Mammary epithelial cell (primary cell): ENCODE measurements at places on chromosomes 4 and X. TPM values are rescaled to one million over a fixed set of nuclear protein-coding genes. Genes with fewer than 3 reads are reported as not detected.
A peak's percentile ranks its signal among the peaks of the same experiment; 100 is the strongest.

- peak; percentile 17 for DNase-seq
Measured at GRCh38 chrX:139563251-139563650, 32.7 kb downstream of the F9 start.

- DNase-seq: no peak
Measured at GRCh38 chr4:123485601-123486000, 89.0 kb downstream of the SPRY1 start.

DNA sequence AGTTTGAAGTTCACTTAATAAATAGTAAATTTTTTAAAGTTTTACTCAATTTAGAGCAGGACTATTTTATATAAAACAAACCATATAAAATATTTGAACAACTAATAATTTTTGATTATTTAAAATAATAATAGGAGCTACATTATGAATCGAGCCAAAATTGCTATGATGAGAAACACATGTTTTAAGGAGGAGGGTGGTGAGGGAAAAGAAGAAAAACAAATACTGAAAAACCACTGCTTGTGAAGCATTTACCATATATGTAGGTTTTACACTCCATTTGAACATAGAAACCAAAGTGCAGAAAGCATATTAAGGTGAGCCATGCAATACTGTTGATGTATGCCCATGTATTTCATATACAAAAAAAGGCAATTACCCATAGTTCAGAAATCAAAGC is 448.9 kb downstream of the FSTL5 start:
- no peak for DNase-seq

GRCh38 chrX:2676794-2677675 is 14.1 kb upstream of the CD99 start:
- no peak for DNase-seq

GRCh38 chr4:140662082-140662869 is 93.5 kb upstream of the UCP1 start:
- peak; percentile 39 for DNase-seq

GRCh38 chr4:23855912-23856605 is 33.8 kb downstream of the PPARGC1A start:
- DNase-seq: peak; percentile 50

GRCh38 chr4:40722576-40723161 is 27.1 kb upstream of the NSUN7 start:
- DNase-seq: no peak

DNA sequence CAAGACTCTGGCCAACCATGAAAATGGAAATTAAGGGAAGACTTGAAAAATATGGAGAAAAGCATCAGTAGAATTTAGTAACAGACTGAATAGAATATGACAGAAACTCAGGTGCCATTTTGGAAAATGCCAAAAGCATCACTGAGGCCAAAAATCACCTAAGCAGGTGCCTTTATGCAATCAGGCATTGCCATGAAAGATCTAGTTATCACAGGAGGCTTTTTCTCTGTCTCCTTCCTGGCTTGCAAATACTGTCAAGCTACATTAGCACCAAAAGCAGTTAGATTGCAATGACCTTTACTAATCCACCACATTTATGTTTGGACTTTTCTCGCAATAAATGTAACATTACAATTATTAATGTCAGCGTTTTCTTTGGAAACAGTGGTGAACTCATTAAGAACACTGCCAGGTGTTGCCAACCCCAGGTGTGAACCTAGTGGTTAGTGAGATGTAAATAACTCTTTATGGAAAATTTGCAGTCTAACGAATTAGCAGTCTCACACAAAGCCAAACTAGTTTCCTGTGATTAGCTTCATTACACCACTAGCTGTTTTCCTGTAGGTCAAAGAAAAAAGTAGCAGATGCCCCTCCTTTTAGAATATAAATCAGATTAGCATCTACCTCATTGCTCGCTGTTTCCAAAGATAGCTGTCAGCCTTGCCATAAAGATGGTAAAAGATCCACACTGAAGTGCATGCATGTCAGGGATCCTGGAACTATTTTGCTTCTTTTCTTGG is 1568.4 kb upstream of the TENM3 start:
- DNase-seq: no peak

DNA sequence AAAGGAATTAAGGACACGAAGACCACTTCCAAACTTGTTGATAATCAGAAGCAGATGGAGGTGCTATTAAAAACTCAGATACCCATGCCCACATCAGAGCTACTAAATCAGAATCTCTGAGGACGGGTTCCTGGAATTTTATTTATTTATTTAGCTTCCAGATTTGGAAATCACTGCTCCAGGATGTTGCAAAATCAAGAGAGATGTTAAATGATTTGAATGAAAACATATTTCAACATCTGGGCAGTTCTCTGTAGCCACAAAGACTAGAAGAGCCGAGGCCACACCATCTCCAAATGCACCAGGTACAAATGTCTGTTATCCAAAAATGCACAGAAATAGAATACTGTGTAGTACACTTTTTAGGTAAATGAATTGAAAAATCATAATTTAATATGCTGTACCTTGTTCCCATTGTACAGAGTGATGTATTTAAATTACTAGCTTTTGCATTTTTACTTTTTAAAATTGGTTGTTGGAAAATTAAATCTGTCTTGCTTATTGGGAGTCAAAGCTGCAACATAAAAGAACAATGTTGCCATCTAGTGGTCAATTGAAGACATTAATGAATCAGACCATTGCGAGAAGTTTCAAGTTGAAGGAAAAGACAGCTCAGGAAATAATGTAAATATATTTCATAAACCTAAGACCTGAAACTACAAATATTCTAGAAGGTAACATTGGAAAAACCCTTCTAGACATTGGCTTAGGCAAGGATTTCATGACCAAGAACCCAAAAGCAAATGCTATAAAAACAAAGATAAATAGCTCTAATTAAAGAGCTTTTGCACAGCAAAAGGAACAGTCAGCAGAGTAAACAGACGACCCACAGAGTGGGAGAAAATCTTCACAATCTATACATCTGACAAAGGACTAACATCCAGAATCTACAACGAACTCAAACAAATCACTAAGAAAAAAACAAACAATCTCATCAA is 151.3 kb upstream of the TTC29 start:
- DNase-seq: peak; percentile 31

DNA sequence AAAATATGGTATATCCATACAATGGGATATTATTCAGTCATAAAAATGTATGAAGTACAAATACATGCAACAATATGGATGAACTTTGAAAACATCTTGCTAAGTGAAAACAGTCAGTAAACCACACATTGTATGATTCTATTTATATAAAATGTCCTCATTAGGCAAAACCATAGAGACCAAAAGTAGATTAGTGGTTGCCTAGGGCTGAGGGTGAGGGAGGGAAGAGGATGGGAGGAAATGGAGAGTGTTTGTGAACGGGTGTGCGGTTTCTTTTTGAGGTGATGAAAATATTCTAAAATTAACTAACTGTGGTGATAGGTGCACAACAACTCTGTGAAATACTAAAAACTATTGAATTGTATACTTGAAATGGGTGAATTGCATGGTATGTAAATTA is 29.6 kb downstream of the TEX11 start:
- DNase-seq: no peak

DNA sequence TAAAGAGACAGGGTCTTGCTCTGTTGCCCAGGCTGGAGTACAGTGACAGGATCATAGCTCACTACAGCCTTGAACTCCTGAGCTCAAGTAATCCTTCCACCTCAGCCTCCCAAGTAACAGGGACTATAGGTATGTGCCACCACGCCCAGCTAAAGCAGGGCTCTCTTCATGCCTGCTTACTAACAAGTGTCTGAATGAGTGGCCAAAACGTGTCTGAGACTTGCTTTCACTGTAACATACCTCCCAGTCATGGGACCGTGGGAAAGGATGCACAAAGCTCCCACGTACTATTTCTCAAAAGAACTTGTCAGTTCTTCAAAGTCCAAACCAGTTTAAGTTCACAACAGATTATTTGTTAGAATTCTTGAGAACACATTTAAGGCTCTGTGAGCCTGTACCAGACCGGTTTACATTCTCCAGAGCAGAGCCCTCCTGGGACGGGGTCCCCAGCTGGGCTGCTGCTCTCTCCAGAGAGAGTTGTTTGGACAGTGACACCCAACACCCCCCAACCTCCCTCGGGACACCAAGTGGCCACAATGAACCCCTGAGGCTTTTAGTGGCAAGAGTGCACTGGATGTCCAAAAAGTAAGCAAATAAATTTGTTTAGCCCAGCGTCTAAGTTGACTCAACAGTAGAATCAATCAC is 24.1 kb downstream of the SH3KBP1 start:
- DNase-seq: no peak

Gene NAP1L2
- 5.7 TPM for total RNA-seq

Gene ARSJ
- total RNA-seq: 39.8 TPM

Gene NHS
- 12.5 and 13.9 TPM in 2 replicates for total RNA-seq

Gene SGMS2
- total RNA-seq: 151 TPM

Gene GC
- not detected in 2 replicates for total RNA-seq
